ENCODE measurements at places on chromosomes 11 and 22.

- DNase-seq, result no peak
Observed at GRCh38 chr11:83410605-83411565, 124.7 kb upstream of the CCDC90B start.

DNA sequence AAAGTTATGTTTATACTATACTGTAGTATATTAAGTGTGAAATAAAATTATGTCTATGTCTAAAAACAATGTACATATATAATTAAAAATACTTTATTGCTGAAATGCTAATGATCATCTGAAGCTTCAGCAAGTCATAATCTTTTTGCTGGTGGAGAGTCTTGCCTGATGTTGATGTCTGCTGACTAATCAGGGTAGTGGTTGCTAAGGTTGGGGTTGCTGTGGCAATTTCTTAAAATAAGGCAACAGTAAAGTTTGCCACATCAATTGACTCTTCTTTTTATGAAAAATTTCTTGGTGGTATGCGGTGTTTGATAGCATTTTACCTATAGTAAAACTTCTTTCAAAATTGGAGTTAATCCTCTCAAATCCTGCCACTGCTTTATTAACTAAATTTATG, 21.4 kb downstream of the INSC start:
- DNase-seq, result no peak

DNA sequence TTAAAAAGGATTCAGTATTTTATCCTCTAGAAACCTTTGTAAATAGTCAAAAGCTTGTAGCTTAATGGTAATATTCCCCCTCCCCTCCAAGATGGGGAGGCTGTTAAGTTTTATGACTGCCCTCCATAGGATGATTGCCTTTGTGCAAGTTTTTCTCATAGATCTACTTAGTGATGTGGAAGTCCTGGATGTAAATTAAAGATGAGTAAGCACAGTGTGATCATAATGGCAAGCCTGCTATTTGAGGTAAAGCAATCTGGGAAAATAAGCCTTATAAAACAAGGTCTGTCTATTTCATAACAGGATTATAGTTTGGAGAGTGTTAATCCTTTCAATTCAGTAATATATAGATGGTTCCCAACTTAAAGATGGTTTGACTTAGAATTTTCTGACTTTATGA, 216.3 kb downstream of the DDX10 start:
- no peak for DNase-seq

DNA sequence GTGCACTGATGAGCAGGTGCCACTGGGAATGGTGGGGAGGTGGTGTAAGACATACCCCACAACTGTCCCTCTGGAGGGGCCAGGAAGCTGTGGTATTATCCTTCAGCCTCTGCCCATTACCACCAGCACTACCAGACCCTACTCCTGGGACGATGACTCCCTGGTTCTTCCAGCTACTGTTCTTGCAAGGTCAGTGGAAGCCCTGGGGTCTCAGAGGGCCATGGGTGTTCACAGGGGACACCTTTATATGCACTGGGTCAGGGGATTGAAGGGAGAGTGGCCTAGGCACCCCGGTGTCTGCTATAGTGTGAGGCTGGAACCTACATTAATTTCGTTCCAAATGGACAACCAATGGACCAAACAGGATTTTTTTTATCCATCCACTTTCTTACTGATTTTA, 102.1 kb downstream of the RPS6KA4 start:
- no peak for DNase-seq

- no peak for DNase-seq
Observed at GRCh38 chr11:37999171-37999570, 1401.1 kb upstream of the RAG2 start.

DNA sequence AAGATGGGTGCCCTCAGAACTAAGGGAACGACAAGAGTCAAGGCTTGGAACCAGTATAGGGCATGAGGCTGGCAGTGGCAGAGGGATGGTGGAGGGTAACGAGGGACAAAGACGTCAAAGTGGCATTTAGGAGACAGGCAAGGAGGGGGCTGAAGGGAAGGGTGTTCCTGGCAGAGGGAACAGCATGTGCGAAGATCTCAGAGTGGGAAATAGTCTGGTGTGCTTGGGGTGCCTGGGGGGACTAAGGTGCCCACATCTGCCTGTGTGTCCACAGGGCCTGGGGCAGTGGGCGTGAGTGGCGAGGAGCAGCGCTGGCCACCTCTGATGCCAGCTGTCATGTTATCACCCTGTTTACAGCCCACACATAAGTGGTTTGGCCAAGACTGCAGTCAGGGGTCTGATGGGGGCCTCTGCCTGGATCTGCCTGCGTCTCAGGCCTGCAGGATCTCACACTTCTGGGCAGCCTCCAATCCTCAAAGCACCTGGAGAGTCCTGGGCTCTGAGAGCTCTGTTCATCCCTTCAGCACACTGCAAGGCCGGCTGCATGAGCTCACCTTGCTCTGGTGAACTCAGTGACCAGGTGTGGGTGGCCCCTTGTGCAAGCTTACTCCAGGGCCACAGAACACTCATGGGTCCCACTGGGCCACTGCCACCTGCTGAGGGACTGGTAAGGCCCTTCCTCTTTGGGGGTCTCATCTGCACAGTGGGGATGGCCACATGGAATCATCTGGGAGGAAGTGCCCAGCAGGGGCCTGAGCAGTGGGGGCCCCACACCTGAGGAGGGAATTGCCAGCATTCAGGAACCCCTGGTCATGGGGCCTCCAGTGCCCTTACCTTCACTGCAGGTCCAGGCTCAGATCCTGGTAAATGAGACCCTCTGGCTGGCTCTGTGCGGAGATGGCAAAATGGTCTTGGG, 89.7 kb upstream of the SHISAL1 start:
- no peak for DNase-seq

DNA sequence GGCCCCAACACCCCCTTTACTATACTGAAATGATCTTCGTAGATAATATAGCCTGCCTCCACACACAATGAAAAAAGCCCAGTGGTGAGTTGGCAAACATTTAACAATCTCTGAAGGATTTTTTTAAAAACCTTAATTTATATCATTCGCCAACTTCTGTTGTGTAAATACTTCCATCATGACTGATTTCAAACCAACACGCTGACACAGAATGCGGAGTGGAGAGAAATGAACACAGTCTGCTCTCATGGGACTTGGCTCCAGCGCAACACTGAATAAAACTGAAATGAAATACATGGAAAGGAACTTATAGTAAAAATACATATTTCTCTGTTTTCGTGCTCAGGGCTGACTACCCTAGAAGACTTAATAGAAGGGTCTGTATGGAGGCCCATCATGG, 61.3 kb upstream of the WNT11 start:
- no peak for DNase-seq

GRCh38 chr11:107988397-107989158, 20.1 kb upstream of the CUL5 start:
- DNase-seq, result no peak

DNA sequence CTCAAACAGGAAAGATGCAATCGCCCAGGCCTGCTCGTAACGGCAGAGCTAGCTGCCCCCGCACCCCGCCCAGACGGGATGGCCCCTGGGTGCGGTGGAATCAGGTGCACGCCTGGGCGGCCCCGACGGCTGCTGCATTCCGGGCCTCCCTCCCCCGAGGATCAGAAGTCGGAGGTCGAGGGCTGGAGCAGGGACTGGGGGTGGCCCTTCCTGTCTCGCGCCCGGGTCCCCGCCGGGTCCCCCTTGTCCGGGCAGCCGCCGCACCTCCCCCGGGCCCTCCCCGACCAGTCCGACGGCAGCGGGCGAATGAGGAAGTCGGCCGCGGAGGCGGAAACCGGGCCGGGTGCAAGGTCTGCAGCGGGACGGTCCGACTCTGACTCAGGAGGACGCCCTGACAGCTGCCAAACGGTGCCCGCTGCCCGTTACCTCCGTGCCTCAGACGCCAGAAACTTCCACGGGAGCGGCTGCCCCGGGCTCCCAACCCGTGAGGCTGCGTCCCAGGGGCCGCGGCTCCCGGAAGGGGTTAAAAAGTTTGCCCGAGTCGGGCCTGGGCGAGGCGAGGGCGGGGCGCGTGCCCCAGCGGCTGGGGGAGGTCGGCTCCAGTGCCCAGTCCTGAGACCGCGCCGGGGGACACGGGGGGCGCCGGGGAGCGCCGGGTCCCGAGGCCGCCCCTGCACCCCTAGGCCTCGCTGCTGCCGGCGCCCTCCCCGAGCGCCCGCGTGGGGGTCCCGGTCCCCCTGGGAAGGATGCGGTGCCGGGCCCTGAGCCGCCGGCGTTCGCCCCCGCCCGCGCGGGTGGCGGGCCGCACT, 663 bp downstream of the MYH9 start:
- no peak for DNase-seq

- DNase-seq, result no peak
Observed at GRCh38 chr22:50730013-50730891, 7.8 kb upstream of the ACR start.

GRCh38 chr11:829847-830294, 2.2 kb downstream of the CRACR2B start:
- DNase-seq, result no peak
